ENCODE measurements at places on chromosomes 3 and 15.

DNA sequence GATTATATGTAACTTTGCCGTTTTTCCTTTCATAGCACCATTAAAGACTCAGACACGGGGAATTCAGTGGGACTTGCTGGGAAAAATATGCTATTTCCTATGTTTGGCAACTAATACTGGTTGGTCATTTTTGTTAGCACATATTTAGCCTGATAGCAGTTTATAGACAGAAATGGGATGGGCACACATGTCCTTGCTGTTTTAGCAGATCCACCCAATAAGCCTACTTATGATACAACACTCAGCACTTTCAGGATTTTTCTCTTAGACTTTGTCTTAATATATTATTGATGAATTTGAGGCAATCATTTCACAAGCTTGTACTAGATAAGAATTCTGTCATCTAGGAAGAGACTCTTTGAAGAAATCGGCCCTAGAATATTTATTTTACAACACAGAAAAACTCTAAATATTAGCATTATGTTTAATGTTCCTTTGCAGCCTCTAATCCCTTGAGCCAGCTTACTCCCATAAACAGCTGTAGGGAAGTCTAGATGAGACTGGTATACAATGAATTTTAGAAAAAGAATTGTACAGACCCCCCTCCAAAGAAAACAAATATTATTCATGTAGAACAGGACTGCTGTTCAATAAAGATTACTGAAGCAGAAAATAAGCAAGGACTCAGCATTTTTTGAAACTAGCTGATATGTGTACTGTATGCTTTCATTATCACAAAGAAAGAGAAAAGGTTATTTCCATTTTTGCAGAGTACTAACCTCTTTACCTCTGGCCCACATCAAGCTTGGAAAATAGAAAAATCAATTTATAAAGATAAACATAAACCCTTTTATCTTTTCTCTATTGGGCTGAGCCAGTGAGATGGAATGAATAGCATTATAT is 656.8 kb upstream of the SGO1 start:
- no peak for DNase-seq

- DNase-seq = no peak
These were observed 21.0 kb upstream of the CGNL1 start for GRCh38 chr15:57355259-57355658.

GRCh38 chr15:49137861-49138260 is 17.5 kb downstream of the COPS2 start:
- no peak for DNase-seq

- DNase-seq = no peak
These were observed 144.5 kb upstream of the BCL6 start for GRCh38 chr3:187889601-187890404.

DNA sequence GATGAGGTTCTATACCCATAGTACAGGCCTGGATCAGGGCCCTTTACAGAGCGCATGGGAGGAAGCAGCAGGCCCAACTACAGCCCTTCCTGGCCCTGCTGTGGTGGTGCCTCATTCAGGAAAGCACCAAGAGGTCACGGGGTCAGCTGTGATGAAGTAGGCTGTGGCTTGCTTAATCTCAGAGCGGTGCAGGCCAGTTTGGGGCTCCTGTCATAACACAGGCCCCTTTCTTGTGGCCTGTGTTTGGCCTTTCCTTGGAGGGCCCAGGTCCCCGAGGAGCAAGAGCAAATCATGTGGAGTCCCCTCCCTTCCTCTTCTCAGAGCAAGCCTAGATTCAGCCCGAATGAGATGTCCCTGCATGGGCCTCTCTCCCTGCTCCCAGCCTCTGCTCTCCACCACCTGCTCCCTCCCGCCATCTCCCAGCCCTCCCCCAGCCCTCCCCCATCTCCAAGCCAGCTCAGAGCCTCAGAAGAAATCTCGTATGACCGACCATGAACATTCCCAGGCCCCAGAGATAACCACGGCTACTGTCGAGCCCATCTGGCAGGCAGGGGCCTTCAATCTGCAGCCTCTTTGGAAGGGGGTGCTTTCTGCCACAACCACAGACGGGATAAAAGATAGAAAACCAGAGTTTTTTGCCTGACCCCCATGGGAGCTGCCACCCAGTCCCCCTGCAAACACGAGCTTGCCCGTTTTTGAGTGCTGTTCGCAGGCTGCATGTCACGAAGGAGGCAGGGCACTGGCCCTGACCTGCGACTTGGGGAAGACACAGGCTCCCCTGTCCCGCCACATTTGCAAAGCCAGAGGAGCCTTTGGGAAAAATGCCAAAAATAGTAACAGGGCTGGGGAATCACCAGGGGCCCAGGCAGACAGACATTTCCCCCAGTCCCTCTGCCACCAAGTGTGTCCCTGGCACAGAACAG is 32.3 kb upstream of the DUSP7 start:
- DNase-seq = no peak

- DNase-seq = no peak
These were observed 20.0 kb downstream of the TRIM71 start for GRCh38 chr3:32837789-32838188.

DNA sequence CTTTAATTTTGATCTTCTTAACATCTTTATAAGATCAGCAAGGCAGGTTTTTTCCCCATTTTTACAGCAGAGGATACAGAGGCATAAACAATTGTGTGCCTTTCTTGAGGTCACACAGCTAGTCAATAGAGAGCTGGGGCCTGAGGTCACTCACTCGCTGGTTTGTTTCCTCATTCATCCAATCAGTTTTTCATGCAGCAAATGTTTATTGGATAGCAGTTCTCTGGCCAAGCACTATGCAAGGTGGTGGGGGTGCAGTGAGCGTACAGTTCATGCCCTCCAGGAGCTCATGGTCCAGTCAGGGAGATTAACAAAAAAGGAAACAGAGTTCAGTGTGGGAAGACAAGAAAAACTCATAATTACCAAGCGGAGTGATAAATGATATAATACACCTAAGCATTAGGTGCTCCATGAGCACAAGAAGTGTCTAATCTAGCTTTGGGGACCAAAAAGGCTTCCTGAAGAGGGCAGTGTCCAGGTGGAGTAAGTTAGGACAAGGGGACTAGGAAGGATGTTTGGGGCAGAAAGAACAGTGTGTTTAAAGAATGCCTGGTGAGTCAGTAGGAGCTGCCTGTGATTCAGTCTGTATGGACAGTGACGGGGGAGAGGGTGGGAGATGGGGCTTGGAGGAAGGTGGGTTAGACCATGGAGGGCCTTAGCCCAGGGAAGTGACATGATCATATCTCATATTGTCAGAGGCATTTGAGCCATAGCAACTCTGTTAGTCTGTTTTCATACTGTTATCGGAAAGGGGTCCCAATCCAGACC is 29.3 kb downstream of the MAP2K5 start:
- DNase-seq = no peak
